ENCODE measurements at places on chromosomes 2 and 18.

DNA sequence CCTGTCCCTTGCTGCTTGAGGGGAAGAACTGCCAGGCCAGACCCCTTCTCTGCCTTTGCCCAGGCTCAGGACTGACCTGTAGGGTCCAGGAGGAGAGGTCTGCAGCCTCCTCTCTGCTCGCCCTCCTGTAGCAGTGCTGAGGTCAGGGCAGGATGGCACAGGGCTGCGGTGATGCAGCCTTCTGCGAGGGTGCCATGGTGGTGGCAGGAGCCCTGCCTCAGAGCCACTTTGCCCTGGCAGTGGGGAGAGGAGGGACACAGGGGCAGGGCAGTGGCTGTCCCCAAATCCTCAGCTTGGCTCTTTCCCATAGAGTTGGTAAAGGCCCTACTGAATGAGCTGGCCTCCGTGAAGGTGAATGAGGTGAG, 884 bp downstream of the PROM2 start:
- no peak for DNase-seq

DNA sequence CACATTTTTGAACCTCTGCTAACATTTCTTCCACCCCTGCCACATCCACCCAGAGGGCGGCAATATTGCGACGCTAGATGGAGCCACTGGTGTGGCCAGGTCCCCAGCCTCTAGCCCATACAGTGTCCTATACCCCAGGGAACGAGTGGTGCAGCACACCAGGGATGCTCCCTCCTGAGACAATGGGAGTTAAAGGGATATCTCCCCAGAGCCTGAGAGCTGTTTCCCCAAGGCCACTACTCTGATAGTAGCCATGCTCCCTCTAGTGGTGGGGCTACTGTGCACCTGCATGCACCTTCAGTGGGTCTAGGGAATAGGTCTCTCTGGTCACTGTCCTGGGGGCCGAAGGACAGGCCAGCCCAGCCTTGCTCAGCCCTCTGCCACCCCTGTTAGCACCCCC, 336.4 kb upstream of the FSHR start:
- DNase-seq, result no peak

- DNase-seq, result no peak
Measured at GRCh38 chr2:105330681-105331375, 1.3 kb upstream of the TGFBRAP1 start.

- DNase-seq, result peak; percentile 80
Measured at GRCh38 chr18:11654736-11655605, 34.1 kb upstream of the GNAL start.

GRCh38 chr2:123746006-123746405, 279.1 kb upstream of the CNTNAP5 start:
- no peak for DNase-seq

DNA sequence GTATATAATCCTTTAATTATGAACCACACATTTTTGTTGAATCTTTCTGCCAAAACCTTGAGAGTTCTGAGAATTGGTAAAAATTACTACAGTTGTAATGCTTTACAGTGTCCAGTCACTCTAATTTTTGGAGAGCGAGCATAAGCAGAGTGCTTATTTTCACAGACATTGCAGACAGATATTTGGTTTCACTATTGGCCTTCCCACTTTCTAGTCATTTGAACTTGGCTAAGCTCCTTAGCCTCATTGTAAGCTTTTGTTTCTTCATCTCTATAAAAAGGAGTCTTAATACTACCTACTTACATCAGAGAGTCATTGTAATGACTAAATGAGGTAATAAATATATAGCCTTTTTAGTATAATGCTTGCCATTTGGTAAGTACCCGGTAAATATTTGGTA, 80.4 kb downstream of the LCLAT1 start:
- DNase-seq, result no peak

GRCh38 chr2:85702800-85703199, 8.6 kb downstream of the GNLY start:
- DNase-seq, result no peak

- DNase-seq, result no peak
Measured at GRCh38 chr18:8668381-8668780, 37.0 kb upstream of the MTCL1 start.

DNA sequence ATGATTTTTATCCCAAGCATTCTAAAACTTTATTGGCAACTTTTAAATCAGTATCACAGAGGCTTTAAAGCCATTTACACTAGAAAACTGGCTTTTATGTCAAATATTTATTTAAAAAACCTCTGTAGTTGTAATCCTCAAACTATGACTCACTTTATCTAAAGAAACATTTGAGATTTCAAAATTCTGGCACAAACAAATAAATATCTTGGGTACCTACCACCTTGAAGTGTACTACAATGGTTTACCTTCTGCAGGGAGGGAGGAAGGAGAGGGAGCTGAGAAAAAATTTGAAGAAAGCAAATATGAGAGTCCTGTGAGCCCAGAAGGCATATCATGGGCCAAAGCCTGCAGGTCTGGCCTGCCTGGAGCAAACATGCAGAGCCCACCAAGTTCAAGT, 155.6 kb downstream of the NCKAP5 start:
- no peak for DNase-seq

- no peak for DNase-seq
Measured at GRCh38 chr2:86025976-86026743, 79.5 kb downstream of the POLR1A start.

GRCh38 chr2:162215162-162215561, 28.1 kb downstream of the FAP start:
- no peak for DNase-seq

DNA sequence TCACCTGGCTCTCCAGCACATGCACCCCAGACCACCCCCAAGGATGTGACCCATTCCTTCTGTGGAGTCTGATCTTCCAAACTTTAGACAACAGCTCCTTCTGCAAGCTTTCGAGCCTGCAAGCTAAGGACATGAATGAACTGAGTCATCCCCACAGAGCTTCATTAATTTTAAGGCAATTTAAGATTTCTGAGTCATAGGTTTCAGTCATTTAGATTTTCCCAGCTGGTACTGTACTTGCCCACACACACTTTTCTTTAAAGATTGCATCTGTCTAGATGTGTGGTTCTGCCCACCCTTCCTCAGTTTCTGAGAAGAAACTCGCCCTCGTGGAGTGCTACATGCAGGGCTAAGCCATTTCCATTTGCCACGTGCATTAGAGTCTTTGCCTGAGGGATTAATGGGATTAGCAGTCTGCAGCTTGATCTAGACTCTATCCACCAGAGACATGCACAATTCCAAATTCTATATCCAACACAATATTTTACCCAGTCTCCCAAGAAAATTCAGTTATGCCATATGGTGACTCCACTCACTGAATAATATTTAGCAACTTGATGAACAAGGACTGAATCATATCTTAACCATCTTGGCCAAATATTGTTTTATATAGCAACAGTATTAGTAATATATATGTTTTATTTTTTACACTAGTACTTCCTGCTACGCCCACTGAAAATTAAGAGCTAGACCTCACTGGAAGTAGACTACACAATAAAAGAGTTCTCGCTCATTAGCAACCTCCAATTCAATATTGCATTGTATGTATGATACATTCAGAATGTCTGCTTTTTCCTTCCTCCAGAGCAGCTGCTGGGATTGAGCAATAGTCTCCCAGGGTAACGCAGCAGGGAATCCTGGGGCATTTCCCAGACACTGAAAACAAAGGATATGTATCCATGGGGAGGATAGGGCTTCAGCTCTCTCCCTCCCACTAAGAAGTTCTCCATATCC, 14.3 kb upstream of the TRIB2 start:
- DNase-seq, result peak; percentile 67

GRCh38 chr2:17574406-17575073, 34.0 kb downstream of the VSNL1 start:
- DNase-seq, result no peak

DNA sequence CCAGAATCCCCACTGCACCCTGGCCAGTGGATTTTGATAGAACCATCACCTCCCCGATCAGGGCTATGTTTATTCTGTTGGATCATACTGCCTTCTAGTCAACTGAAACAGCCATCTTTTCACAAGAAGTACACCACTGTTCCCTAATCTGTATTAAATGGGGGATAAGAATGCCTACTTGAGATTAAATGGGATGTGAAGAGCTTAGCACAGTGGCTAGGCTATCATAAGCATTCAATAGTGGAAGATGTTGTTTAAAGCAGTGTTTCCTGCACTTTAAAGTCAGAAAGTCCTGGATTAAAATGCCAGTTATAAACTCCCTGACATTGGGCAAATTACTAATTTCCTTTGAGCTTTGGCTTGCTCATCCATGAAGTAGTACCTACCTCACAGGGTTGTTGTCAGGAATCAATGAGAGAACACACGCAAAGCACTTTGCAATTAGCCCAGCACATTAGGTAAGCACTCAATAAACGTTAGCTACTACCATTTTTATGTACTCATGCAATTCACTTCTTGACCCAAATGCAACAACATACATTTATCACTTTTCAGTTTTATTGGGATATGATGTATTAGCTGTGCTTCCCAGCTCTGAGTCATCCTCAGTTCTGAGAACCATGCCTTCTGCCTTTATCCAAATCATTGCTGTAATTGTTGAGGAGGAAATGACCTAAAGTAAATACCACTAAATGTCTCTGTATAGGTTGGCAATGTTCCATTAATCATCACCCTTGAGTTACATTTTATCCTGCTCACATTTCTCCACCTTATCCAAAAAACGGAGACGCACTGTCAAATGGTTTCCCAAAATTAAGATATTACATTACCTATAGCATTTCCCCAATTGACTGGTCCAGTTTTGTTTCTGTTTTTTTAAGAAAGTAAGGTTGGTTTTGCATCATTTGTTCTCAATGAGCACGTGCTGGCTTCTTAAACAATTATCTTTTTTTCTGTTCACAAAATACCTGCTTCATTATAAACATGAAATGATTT, 2.1 kb downstream of the TMEM247 start:
- DNase-seq, result peak; percentile 68

DNA sequence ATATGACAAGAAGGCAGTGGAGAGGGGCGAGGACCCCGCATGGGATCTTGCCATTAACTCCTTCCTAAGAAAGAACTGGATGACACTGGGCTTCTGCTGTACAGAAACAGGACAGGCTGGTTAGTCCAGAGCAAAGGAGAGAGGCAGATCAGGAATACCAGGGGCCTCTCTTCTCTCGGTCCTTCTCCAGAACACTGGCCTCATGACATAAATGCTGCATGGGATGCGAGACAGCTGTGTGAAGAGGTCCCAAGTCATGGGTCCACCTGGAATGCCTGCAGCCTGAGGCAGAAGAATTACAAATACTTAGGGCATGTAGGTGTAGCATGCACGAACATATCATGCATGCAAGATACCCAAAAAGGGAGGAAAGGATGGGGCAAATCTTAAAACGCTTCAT, 9.1 kb downstream of the MBOAT2 start:
- DNase-seq, result no peak

GRCh38 chr2:25041307-25041927, 459 bp upstream of the EFR3B start:
- peak; percentile 56 for DNase-seq
